ENCODE measurements at places on chromosomes 3 and 15. TPM values are rescaled to one million over a fixed set of nuclear protein-coding genes. Genes with fewer than 3 reads are reported as not detected.

Gene IMP3
- 97.7 TPM for total RNA-seq

Gene AGTR1
- 5.7 TPM for total RNA-seq

Gene PLSCR2
- total RNA-seq, result not detected

Gene DTX3L
- total RNA-seq, result 8.6 TPM

Gene TIGIT
- not detected for total RNA-seq

Gene MKRN3
- not detected for total RNA-seq

Gene SLC25A20
- 31.8 TPM for total RNA-seq

Gene MUC4
- not detected for total RNA-seq

Gene NDUFB5
- 147 TPM for total RNA-seq

Gene MINAR1
- 1.8 TPM for total RNA-seq

Gene BMF
- 0.14 TPM for total RNA-seq

Data from smooth muscle cell of the umbilical artery (primary cell).